ENCODE measurements at places on chromosomes 4 and X.

- DNase-seq = no peak
These were observed 1.9 kb downstream of the SPIN2B start for GRCh38 chrX:57119416-57119815.

GRCh38 chrX:63784902-63785707 lies at the start of gene ARHGEF9:
TSS of gene ARHGEF9 (minus strand) at chrX:63785214. CDS start at chrX:63785145, 69 bp downstream.
- no peak for DNase-seq

DNA sequence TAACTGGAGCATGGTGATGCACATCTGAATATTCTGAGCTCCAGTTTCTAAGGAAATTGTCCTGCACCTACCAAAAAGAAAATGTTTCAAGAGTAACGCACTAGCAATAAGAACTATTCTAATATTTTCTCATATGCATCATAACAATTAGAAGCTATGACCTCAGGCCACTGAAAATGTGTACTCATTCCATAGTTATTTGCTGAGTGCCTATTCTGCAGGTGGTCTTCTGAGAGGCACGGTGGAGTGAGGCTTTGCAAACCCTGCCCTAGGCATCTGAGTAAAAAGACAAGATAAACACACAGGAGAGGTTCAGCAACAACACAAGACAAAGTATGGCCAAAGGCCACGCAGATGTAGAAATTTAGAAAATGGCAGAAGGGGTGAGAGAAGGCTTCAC lies 23.7 kb downstream of the SLC10A6 start:
- DNase-seq = no peak

- no peak for DNase-seq
These were observed 19.5 kb upstream of the MRFAP1 start for GRCh38 chr4:6620891-6621555.

DNA sequence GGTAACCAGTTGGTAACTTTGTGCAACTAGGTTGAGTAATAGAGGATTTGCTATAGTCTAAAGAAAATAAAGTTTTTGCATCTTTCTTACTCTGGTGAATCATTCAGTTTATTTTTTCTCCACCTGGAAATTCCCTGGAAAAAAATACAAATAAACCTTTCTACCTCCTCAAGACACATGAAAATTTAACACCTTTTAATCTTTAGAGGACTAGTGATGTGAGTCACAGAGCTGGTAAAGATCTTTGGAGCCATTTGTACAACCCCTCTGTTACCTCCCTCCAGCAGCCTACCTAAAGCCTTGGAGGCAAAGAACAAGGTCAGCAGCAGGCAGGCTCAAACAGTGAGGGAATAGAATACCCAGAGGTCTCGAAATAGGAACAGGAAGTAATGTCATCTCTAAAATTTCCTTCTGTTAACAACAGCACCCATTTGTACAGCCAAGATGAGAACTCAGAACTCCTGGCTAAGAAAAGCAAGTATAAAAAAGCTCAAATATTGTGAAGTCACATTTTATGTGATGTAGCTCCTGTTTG lies 10.2 kb upstream of the MAOB start:
- DNase-seq = no peak
